ENCODE measurements at places on chromosomes 2 and 18.

- DNase-seq: no peak
Observed at GRCh38 chr2:228094377-228094921, 87.0 kb downstream of the SPHKAP start.

- no peak for DNase-seq
Observed at GRCh38 chr18:29496152-29496680, 1319.3 kb upstream of the CDH2 start.

DNA sequence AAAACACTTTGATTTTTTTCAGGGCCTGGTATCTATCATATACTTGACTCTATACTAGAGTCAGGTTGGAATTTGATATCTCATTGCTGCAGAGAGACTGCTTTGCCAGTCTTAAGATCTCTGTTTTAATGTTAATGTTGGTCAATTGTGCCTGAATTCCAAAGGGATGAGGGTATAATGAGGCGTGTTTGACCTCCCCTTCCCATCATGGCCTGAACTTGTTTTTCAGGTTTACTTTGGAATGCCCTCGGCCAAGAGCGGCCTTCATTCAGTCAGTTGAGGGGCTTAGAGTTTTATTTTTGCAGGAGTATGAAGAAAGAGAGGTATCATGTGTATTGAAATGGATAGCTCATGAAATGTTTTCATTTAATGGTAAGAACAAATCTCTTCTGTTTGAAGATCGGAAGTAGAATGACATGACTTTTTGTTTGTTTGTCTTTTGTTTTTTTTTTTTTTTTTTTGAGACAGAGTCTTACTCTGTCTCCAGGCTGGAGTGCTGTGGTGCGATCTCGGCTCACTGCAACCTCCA is 119.0 kb downstream of the KIAA1328 start:
- no peak for DNase-seq

DNA sequence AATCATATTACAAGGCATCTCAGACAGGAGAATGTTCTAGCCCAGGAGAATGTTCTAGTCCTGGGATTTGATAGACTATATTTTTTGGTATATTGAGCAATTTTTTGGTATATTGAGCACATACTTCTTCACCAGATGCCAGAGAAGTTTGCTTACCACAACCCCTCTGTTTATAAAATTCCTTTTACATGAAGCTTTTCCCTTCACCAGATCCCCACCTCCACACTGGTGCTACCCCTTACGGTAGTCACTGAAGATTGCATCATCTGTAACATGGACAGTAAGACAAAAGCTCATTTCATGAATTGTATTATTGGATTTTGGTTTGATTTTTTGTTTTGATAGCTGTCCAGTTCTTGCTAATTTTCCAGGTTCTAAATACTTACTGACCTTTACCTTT is 7.2 kb upstream of the HNMT start:
- DNase-seq: no peak

DNA sequence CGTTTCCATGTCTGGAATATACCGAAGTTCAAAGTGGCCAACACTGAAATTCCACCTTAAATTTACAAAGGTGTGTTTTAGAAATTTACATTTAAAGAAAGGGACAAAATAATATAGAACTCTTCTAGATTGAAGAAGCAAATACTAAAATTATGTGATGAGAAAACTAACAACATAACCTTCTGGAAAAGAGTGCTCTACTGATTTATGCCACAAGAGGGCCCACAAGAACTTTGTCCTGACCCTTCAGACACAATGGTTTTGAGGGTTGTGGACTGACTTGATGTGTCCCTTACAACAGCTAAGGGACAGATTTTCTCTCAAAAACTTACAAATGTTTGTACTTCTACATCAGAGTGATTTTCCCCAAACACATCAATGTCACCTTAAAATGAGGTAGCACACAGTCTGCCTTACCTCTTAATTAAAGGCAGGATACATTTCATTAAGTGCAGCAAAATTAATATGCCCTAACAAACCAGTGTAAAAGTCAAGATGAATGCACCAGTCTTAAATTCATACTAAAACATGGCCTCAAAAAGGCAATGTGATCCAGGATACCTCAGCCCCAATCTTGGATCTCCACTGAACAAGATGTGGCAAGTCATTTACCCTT is 36.2 kb downstream of the EIF2AK3 start:
- peak; percentile 11 for DNase-seq

GRCh38 chr2:157500334-157500733 is 56.4 kb upstream of the CYTIP start:
- no peak for DNase-seq

GRCh38 chr2:20451341-20451740 is 4.5 kb downstream of the RHOB start:
- DNase-seq: no peak
